Activated T-helper 2 cell treated with anti-CD3 and anti-CD28 coated beads, Interferon-gamma antibody, Interleukin-2, Interleukin-4, amounts not matched to agents 10 μg/mL and 5 μg/mL and 100 μg/mL, durations not matched to agents 14 hours and 24 hours and 36 hours (primary cell): ENCODE measurements at places on chromosomes 11 and 22. TPM values are rescaled to one million over a fixed set of nuclear protein-coding genes. Genes with fewer than 3 reads are reported as not detected.

GRCh38 chr22:28023774-28024173 is 104.7 kb upstream of the PITPNB start:
- DNase-seq, result no peak

GRCh38 chr22:21014726-21015465 is at the start of gene P2RX6:
Gene P2RX6, plus strand, starts transcription at chr22:21015165. Its CDS starts 10 bp downstream, at chr22:21015175.
- DNase-seq, result no peak

DNA sequence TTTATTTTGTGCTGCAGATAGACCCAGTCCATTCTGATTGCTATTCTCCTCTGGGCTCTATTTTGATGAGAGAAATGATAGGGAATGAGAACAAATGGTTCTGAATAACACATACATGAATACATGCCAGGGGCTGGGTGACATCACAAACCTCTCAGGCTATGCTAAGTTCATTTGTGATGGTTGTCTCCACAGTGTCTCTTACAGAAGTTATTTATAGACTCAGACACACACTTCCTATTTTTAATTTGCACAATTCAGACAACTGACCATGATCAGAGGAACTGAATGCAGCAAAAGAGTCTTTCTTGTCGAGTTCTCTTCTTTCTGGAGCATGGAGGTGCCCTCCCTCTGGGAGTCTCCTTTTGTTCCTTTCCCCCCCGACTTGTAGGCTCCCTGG is 991.7 kb downstream of the OPCML start:
- no peak for DNase-seq

DNA sequence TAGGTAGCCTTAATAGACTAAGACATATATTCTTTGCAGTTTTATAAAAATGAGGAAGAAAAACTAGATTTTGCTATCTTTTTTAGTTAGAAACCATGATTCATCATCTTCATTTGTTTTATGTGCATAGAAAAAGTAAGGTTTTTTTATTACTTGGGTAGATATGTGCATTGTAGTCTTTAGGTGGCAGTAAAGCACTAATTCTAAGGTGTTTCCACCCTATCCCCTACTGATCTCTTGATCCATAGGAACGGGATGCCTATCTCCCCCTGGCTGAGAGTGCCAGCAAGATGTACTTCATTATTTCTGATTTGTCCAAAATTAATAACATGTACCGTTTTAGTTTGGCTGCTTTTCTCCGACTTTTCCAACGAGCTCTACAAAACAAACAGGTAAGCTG is 148.1 kb downstream of the DYNC2H1 start:
- DNase-seq, result no peak

DNA sequence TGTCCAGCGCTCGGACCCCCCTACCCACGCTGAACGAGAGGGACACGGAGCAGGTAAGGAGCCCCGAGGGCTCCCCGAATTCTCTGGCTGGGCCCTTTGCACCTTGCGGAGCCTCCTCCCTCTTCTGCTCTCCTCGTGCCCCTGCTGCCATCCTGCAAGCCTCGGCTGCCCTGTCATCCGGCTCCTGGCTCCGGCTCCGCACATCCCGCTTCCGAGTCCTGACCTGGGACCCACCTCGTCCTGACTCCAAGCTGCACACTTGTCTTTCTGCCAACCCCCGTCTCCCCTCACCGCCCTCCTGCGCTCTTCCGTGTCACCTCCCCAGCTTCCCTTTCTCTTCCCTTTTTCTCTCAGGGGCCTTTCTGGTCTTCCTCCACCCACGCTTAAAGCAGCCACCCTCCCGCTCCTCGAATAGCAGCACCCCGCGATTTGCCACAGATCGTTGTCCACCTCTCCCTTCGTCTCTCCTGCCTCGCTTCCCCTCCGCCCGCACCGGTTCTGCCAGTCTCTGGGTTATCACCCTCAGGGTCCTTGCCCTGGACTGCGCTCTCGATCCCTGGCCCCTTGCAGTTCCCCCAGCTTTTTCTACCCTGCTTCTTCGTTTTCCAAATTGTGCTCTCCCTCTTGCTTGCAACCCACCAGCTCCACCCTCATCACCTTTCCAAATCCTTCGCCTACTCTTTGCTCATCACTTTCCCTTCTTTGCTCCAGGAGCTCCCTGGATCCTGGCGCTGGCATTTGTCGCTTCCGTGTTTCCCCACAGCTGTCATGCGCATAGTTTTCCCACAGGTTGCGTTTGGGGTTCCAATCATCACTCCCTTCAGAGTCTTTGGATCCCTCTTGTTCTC is 822 bp downstream of the MARK2 start:
- peak; percentile 27 for DNase-seq

GRCh38 chr11:62892077-62892922 is 11.6 kb downstream of the SLC3A2 start:
- no peak for DNase-seq

- DNase-seq, result no peak
These were observed 33.9 kb downstream of the MAML2 start for GRCh38 chr11:96309016-96309642.

DNA sequence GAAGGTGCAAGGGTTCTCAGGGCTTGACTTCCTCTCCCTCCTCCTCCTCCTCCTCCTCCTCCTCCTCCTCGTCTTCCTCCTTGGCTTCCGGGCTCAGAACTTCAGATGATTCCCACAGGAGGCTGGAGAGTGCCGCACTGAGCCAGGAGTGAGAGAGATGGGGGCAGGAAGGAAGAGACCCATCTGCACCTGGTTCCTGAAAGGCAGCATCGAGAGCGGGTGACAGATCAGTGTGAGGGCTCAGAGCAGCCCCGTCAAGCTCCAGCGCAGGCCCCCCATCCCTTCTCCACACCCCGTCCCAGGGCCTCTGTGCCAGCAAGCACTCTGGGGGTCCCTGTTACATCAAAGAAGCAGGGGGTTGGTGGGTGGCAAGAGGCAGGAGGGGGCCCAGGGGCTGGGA is 51.5 kb downstream of the ELFN2 start:
- no peak for DNase-seq

GRCh38 chr11:59221441-59221840 is 8.7 kb upstream of the MPEG1 start:
- no peak for DNase-seq

DNA sequence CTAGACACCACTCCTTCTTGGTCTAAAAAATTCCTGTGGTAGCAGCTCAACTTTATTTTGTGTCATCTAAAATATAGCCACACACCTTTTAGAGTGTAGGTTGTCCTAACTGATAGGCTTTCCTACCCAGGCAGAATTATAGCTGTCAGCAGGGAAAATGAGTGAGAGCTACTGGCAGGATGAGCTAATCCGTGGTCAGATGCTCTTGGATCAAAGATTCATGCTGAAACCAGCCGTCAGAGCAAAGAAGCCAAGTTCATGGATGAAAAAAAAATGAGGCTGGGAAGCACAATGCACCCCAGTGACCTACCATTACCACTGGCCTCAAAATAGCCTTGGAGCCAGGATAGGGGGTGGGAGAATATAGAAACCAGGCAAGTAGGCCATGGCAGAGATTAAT is 113.1 kb upstream of the BLID start:
- no peak for DNase-seq

- no peak for DNase-seq
These were observed 60.6 kb upstream of the PRDM11 start for GRCh38 chr11:45085646-45086501.

DNA sequence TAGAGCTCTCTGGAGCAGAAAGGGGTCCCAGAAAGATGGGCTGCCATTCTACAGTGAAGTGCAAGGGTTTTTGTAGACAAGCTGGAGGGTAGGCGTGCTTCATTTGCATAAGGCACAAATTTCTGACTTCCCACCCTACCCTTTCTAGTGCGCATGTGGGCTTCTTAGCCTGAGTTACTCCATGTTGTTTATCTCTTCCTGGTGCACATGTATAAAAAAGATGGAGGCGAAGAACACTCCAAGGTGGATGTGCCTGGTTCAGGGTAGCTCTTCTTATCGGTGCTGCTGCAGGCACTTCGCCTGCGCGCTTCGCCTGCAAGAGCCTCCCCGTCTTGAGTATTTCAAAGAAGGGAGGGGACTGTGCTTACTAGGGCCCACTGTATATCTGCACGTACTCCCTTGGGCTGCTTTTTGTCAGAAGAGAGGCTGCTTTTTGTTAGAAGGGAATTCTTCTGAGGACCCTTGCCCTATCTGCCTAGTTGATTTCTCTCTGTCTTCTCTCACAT is 1047.3 kb upstream of the CNTN5 start:
- no peak for DNase-seq

GRCh38 chr11:95150956-95151684 is 61.5 kb downstream of the ENDOD1 start:
- peak; percentile 89 for DNase-seq

GRCh38 chr22:23063539-23064380 is 6.6 kb upstream of the GNAZ start:
- DNase-seq, result no peak

- DNase-seq, result no peak
These were observed 106.2 kb downstream of the IGLL1 start for GRCh38 chr22:23473901-23474300.

Gene KMT5B
- total RNA-seq, result 31.5 and 34.0 TPM in 2 replicates

Gene MOGAT2
- total RNA-seq, result not detected in 2 replicates

Gene DDI1
- total RNA-seq, result not detected in 2 replicates

Gene SIAE
- 5.0 and 5.2 TPM in 2 replicates for total RNA-seq

Gene GNAZ
- 0.32 and 0.39 TPM in 2 replicates for total RNA-seq

Gene CYP2D6
- 3.5 and 3.6 TPM in 2 replicates for total RNA-seq

Gene MRGPRF
- total RNA-seq, result not detected in 2 replicates

Gene DNHD1
- total RNA-seq, result 27.5 and 28.8 TPM in 2 replicates

Gene DKK3
- total RNA-seq, result not detected in 2 replicates
